Activated T-cell treated with anti-CD3 and anti-CD28 coated beads for 1 hour (primary cell): ENCODE measurements at places on chromosomes 11 and 22.

DNA sequence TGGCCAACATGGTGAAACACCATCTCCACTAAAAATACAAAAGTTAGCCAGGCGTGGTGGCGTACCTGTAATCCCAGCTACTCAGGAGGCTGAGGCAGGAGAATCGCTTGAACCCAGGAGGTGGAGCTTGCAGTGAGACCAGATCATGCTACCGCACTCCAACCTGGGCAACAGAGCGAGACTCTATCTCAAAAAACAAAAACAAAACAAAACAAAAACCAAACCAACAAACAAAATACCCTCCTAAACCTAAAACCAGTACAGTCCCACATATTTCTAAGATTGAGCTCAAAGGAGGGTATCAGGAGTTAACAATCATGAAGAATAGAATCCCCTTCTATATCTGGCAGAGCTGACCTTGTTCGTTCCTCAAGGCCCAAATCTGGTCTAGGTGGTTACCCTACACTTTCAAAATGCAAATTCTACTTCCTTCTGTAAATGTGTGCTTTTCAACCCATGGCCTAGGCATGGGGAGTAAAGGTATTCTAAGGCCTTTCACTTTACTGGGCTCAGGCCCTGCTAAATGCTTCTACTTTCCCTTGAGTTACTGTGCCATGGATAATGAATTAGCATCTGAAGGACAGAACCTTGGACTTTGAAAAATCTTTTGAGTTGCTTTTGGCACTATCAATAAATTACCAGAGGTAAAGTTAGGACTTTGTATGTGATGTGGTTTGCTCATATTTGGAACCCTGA is 10.4 kb upstream of the PPP2R1B start:
- DNase-seq: no peak

DNA sequence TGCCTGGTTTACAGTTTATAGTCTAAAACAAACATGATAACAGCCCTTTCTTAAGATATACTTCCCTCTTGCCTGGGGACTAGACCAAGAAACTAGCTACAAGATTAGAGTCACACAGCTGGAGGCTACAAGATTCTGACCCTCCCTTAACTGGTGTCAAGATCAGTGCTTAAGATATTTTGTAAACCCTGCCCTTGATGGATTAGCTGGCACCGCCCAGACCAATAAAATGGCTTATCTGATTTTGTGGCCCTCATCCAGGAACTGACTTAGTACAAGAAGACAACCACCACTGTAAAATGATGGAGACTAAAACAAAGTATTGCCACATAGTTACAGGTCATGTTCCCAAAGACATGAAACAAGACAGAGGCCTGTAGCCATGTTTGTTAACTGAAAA is 53.4 kb downstream of the FAM181B start:
- DNase-seq: no peak

GRCh38 chr11:68186061-68186460 is 27.0 kb downstream of the KMT5B start:
- DNase-seq: no peak

DNA sequence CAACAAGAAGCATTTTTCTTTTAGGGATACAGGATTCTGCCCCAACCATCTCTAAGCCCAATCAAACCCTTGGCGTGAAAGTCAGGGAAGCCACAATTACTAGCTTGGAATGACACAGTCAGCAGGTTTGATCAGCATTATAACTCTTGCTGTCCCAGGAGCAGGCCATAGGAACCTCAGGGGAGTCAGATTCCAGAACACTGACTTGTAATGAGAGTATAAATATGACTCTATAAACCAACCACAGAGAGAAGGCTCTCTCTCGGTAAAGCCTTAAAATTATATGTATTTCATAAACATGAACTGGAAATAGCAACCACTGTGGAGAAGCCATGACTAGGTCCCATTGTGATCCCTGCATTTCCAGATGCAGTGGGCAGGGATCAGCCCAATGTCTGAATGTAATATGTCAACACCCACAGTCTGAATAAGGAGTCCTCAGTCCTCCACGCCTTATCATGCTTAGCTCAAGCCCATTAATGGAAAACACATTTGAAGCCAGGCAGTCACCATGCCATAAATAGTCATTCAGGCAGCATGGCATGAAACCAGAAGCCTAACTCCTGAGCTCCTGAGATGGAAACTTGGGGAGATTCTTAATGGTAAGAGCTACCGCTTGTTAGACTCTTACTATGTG is 99.1 kb upstream of the MTNR1B start:
- DNase-seq: no peak

GRCh38 chr22:28464127-28464526 is 215.5 kb downstream of the TTC28 start:
- DNase-seq: no peak

DNA sequence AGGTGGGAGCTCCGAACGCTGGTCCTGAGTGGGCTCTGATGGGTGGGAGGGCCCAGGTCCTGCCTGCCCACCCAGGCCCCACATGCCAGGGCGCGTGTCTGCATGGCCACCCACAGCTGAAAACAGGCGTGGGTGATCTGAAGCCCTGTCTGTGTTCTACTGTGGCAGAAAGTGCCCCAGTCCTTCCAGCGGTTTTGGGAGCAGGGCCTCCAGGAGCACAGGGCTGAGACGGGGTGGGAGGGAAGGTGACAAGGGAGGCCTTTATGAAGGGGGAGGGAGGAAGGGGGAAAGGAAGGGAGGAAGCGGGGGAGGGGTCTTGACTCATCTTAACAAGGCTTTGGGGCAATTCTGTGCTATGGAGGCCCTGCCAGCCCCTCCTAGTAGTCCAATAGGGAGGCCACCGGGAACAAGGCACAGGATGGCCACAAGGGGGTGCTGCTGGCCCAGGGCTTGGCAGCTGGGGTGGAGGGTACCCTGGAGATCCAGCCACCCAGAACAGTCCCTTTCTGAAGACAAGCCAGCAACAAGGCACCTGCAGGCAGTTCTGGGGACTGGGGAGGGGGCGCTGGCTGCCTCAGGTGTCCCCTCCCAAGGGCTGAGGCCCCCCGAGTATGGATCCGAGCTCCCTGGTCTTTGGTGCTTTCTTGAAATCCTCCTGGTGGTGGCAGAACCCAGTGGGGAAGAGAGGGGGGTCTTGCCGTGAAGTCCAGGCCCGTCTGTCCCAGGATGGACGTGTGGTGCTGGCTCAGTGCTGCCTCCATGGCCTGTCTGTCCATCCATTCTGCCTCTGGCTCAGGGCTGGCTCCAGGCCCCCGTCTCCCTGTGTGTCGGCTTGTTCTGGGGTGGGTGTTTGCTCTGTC is 6.3 kb upstream of the FADS3 start:
- peak; percentile 77 for DNase-seq

DNA sequence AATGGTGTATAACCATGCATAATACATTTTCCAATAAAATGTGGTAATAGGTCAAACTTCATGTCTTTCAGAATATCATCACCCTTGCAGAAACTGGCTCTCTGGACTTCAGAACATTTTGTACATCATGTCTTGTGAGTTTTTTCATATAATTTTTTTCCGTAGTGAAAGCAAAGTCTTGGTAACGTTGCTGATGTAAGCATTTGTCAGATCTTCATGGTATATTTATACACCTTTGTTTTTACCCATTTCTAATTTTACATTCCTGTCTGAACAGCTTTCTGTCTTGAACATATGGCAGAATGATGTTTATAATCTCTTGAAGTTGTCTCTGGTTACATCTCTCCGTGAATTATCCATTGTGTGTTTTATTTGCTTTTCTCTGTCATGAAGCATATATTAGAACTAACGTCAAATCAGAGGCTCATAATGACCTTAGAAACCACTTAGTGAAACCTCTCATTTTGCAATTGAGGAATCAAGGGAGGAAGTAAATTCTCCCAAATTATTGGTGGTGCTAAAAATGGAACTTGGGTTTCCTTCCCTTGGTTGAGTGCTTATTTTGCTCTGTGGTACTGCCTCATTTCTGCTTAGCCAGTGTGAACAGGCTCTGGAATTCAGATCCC is 37.4 kb downstream of the CSRP3 start:
- no peak for DNase-seq

DNA sequence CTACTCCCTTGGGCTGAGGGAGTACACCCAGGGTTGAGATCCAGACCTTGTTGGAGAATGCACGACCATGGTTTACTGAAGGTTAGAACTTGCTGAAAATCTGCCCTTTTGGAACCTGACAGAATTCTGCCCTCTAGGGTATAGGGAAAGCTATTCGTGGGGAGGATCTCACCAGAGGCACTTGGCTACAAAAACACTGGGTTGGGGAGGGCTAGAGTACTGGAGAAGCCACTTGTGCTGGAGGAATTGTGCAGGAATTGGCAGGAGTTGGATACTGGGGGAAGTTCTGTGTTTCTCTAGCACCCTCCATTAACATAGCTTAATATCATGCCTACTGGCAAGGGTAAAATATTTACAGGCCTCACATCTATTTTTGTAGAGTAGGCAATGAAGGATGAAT is 55.8 kb downstream of the PPME1 start:
- no peak for DNase-seq

- no peak for DNase-seq
These were observed 36.3 kb upstream of the PPARA start for GRCh38 chr22:46113910-46114517.

GRCh38 chr11:92123540-92123939 is 101.1 kb upstream of the FAT3 start:
- no peak for DNase-seq

GRCh38 chr22:25630447-25630846 is 66.0 kb downstream of the GRK3 start:
- DNase-seq: no peak

- no peak for DNase-seq
These were observed 17.8 kb upstream of the OAF start for GRCh38 chr11:120192831-120193625.

GRCh38 chr11:66071381-66071801 is 1.3 kb downstream of the PACS1 start:
- no peak for DNase-seq

DNA sequence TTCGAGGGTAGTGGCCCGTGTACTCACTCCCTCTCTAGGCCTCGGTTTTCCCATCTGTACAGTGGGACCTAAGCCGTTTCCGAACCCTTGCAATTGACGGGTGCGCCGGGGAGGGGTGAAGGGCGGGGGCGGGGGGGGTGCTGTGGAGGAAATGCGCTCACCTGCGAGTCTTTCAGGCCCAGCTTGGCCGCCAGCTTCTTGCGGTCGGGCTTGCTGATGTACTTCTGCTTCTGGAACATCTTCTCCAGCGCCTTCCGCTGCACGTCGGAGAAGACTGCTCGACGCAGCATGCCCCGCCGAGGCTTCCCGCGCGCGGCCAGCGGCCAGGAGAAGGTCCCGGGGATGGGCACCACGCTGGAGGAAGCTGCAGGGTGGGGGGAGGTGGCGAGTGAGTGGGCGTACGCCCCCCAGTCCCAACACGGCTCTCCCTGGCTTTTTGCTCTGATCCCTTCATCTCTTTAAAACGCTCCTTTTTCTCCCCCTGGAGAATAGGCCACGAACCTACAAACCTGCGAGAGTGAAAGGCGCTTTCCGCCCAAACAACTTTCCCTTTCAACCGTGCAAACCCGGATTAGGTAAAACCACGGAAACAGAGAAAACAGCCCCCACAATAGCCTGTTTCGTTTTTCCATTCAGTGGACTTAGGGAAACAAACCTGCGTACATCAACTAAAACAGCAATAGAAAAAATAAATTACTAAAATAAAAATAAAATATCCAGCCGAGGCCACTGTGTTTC is 3.2 kb downstream of the DBX1 start:
- peak; percentile 19 for DNase-seq

DNA sequence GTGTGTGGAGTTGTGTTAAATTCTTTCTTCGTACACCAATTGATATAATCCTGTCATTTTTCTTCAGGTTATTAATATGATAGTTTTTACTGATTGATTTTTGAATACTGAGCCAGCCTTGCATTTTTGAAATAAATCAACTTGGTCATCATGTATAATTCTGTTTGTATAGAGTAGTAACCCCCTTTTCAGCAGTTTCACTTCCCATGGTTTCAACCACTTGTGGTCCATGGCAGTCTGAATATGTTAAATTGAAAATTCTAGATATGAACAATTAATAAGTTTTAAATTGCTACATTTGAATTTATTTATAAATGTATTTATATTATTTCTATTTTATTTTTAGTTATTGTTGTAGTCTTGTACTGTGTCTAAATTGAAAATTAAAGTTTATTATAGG is 32.6 kb downstream of the MS4A6A start:
- no peak for DNase-seq

- DNase-seq: no peak
These were observed 136.6 kb upstream of the NAV2 start for GRCh38 chr11:19576054-19576453.

- DNase-seq: no peak
These were observed 51.8 kb upstream of the SLC22A12 start for GRCh38 chr11:64539239-64539638.

- DNase-seq: no peak
These were observed 9.2 kb downstream of the EXT2 start for GRCh38 chr11:44104481-44105294.

DNA sequence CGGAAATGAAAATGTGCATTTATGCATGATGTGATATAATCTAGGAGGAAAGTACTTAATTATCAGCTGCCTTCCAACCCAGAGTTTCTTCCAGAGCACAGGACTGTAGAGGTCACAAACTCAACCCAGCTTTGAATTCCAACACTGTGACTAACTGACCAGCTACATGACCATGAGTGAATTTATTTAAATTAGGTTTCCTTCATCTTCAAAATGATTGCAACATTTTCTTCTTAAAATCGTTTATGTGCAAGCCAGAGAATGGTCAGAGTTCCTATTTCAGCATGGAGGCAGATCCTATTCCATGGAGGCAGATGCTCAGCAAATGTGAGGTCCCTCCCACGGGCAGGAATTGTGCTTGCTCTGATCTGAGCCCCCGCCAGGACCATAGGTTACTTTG is 42.4 kb downstream of the OSBP start:
- no peak for DNase-seq

DNA sequence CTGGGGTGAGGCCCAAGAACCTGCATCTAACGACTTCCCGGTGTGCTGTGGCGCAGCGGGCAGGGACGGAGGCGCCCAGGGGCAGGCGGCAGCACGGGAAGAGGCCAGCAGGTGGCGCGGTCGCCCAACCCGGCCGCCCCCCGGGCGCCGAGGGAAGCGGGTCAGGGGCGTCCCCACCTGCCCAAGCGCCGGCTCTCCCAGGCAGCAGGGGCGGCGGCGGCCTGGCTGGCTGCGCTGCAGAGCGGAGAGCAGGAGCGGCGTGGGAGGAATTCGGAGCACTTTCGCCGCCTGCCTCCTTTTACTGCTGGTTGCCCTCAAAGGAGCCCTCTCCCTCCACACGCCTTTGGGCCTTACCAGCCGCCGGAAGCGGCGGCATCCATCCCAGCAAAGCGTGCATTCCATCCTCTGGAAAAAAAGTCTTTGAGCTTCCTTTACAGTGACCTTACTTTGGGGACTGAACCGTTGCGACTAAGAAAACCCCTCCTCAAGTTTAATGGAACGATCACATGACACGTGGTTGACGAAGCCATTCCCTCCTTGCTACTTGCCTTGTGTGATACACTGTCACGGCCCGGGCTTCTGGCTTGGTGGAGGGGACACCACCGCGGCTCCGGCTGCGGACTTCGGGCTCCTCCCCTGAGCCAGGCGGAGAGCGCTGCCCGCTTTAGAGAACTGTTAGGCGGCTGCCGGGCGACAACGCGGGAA is 106.8 kb upstream of the CLMP start:
- DNase-seq: peak; percentile 49

- no peak for DNase-seq
These were observed 188.5 kb downstream of the MPPED1 start for GRCh38 chr22:43600265-43600664.

GRCh38 chr22:36182056-36182455 is 19.6 kb downstream of the APOL4 start:
- no peak for DNase-seq

- no peak for DNase-seq
These were observed 88.5 kb downstream of the TENM4 start for GRCh38 chr11:79352349-79352703.

GRCh38 chr11:47914743-47915142 is 65.6 kb upstream of the PTPRJ start:
- no peak for DNase-seq

- DNase-seq: no peak
These were observed 97.1 kb downstream of the MPPED2 start for GRCh38 chr11:30489076-30489475.
